Activated CD4-positive, alpha-beta T cell treated with anti-CD3 and anti-CD28 coated beads, Interleukin-2, amount 50 U/mL, for 16 hours (primary cell): ENCODE measurements at places on chromosomes 1 and 21.

GRCh38 chr21:44438531-44439210 is 16.6 kb upstream of the LRRC3 start:
- DNase-seq, result no peak

DNA sequence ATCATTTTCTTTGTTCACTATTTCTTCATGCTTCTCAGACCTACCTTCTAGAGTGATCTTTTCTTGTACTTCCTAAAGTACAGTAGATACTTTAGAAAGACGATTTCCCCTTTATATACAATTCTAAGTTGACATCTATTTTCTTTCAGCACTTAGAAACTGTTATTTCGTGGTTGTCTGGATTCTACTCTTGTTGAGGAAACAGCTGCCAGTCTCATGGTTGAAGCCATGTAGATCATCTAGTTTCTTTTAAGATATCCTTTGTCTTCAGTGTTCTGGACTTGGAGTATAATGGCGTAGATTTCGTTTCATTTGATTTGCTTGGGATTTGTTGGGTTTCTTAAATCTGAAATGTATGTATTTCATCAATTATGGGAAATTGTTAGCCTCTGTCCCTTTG is 67.6 kb downstream of the PKN2 start:
- DNase-seq, result no peak

DNA sequence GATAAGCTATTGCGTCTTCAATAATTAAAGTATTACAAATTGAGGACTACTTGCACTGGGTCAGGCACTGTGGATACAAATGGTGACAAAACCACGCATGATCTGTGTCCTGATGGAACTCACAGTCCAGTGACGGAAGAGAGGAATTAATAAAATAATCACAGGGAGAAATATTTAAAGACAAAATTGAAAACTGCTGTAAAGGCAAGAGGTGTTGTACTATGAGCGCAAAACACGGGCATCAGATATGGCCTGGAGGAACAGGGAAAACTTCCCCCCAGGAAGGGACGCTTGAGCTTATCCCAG is 16.6 kb upstream of the SLAMF6 start:
- no peak for DNase-seq

GRCh38 chr1:228315484-228315944 is 91.1 kb downstream of the TRIM11 start:
- no peak for DNase-seq

- no peak for DNase-seq
These were observed 126.5 kb downstream of the NPHP4 start for GRCh38 chr1:5865774-5866173.

DNA sequence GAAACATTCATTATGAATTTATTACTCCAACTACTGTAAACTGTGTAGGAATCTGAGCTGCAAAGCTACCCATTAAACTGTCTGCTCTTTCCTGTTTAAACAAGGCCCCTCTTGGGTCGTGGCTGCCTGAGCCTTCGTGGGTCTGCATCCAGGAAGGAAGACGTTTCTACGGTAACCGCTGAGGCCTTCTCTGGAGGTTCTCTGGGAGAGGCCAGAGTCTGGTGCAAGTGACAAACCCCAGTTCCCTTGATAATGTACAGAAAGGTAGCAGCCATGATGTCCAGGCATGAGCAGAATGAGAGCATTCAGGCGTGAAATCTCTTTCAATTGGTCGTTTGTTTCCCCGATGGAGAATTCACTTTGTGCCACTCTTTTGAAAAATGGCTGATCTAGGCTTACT is 350.2 kb downstream of the PLPP3 start:
- no peak for DNase-seq

- peak; percentile 6 for DNase-seq
These were observed 1.4 kb upstream of the DENND2C start for GRCh38 chr1:114671011-114671938.
